ENCODE measurements at places on chromosomes 4 and X.

GRCh38 chrX:112941209-112941837, 100.7 kb upstream of the AMOT start:
- no peak for DNase-seq

- DNase-seq, result no peak
Measured at GRCh38 chr4:136831553-136831952, 700.7 kb downstream of the PCDH18 start.

GRCh38 chr4:185772391-185773093, 39.5 kb downstream of the SORBS2 start:
- DNase-seq, result no peak

DNA sequence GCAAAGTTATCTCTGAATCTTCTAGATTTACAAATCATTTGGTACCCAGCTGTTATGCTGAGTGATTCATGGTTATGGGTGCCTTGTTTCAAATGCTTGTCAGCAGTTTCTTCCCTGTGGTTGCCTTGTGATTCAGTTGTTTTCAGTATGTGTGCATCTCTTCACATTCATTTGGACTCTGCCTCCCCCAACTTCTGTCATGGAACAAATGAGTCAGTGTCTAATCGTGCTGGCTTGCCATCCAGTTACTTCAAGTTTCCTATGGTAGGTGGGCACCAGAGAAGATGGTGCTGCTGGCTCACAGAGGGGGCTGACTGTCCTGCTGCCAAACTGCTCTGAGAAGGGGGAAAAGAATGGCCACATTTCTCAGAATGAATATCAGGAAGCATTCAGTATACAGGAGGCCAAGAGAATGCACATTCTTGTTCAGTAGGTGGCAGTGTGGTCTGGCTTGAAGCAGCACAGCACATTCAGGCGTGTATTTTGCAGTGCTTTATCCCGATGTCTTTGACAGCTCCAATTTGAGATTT, 260.9 kb downstream of the GLUD2 start:
- no peak for DNase-seq

GRCh38 chrX:131728295-131729145, 184.6 kb downstream of the OR13H1 start:
- DNase-seq, result peak; percentile 78

DNA sequence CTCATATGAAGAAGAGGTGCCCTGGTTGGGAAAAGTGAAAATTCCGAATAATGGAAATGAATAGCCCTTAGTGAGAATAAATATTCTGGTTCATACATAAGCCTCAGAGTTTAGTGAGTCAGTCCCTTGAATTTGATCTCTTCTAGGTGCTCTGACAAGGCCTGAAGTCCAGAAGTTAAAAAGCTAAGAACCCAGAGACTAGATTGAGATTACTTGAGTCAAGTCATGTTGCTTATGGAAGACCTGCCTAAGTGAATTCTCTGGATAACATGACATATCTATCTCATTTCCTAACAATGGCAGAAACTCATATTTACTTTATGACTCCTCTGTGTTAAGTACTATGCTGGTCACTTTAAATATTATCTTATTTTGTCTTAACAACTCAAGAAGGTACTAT, 10.5 kb upstream of the PRSS48 start:
- DNase-seq, result no peak

- DNase-seq, result no peak
Measured at GRCh38 chr4:7187691-7188090, 4.6 kb upstream of the SORCS2 start.

- no peak for DNase-seq
Measured at GRCh38 chrX:133175162-133175561, 43.0 kb downstream of the TFDP3 start.

DNA sequence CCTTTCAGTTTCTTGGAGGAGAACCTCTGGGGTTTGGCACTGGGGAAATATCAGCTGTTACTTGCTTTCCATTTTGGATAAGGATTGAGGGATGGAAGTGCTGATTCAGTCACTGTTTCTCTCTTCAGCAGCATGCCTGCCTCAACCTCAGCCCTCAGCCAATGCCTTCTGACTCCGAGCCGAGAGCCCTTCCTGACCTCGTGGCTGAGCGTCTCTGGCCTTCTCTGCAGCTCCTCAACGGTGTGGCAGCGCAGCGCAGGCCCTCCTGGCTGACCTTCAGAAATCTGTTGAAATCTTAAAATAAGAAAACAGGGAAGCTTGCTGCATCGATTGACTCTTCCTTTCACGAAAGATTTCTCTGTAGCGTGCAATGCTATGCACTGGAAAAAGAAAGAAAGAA, 434.3 kb upstream of the FAT1 start:
- no peak for DNase-seq

DNA sequence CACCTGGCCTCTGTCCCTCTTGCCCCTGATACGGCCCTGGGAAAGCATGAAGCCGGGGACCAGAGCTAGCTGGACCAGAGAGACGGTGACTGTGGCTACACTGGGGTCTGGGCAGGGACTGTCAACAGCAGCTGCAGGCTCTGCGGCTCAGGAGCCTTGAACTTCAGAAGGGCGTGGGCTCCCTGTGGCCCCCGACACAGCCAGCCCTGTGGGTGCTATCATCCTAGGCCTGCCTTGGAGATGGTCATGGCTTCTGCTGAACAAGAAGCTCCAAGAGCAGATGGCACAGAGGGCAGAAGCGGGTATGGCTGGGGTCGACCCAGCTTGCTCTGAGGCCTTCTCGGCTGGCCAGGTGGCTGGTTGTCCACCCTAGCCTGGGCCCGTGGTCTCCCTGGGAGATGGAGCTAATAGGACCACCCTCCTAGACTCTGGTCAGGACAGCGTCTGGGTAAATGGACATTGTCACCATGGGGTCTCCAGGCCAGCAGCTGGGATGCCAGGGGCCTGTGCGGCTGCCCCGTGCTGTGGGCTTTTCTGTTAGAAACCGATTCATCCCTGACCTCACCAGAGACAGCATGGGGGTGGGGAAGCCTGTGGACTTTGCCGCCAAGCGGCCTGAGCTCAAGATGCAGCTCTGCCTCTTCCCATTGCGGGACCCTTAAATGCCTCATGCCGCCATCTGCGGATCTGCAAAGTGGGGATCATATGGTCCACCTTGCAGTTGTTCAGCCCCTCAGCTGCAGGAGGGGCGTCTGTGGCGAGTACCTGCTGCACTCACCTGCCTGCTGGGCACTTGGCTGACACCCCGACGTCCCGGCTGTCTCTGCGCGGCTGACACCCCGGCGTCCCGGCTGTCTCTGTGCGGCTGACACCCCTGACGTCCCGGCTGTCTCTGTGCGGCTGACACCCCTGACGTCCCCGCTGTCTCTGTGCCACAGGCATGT, 21.1 kb downstream of the CPZ start:
- DNase-seq, result no peak

- no peak for DNase-seq
Measured at GRCh38 chrX:153688911-153689590, 1.3 kb downstream of the SLC6A8 start.

DNA sequence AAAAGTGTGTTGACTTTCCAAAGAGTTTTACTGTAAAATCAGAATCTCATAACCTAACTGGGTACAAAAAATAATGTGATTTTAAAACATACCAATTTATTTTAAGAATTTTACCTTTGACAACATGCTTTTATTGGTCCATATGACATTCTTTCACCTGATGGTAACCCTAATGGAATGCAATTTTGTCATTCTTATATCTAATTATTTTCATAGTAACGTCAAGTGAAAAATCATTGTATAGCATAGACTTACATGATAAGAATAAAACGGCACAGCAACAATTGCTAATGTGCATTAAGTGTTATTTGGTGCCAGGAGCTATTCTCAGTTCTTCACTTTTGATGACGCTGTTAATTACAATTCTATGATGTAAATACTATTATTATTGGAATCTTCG, 13.6 kb downstream of the UNC5C start:
- DNase-seq, result no peak

DNA sequence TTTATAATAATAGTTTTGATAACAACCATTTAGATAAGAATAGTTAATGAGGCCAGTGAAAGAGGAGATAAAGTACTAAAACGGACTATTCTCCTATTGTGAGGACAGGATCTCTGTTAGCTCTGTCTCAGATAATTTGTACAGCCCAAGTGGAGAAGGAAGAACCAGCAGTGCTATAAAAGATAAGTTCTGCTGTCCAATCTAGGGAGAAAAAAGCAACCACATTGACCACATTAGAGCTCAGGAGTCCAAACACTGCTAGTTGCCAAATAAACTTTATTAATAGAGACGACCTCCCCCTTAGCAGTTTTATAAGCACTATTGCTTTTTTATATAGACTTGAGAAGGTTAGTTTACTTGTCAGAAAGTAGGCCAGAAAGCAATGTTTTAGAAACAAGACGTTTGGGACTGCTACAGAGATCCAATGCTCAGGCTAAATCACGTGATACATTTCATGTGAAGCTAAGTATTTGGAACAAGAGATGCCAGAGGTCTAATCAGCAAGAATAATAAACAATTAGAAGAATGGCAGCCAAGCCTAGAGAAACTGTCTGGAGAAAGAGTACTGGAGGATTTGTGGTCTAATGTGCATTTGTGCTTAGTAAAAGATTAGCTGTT, 15.9 kb downstream of the IL15 start:
- DNase-seq, result no peak

GRCh38 chrX:132393485-132393884, 95.4 kb downstream of the MBNL3 start:
- no peak for DNase-seq

DNA sequence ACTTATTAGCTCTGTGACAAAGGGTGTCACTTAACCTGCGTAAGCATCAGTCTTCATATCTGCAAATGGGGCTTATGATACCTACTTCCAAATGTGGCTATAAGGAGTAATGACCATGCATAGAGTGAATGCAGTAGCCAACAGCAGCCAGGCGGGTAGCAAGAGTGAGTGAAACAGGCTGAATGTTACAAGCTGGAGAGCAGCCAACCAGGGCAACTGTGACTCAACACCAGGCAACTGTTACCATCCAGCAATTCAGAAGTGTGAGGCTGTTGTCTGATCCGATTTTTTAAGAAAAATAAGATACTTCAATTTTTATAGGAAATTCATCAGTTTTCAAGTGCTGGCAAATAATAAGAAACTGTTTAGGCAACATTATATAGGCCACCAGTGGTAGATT, 270.2 kb upstream of the TAPT1 start:
- DNase-seq, result no peak

- DNase-seq, result no peak
Measured at GRCh38 chr4:153877898-153878297, 89.0 kb upstream of the SFRP2 start.

GRCh38 chrX:19593690-19594089, 78.4 kb upstream of the MAP3K15 start:
- DNase-seq, result no peak

DNA sequence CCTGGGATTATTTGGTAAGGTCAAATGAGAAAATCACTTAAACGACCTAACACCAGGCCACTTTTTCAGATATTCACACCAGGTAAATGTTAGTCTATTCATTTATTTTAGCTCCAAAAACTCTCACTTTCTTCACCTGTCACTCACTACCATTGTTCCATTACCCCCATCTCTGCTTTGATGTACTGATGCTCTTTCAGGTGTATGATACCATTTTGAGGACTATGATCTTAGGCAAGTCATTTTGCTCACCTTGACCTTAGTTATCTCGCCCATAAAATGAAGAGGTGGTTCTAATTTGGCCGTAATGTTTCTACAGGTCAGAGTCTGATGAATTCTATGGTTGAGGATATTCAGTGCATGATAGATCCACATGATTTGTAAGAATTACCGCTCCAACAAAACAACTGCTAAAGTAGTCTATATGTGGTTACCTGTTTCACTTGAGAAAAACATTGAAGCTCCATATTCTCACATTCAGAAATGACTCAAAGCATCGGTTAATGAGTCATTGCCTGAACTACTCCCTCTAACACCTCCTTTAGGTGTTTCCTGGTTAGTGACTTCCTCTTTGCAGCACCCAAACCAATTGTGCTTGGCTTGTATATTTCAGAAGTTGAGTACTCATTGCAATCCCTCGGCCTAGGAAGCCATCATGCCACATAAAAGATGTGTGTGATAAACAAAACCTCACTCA, 4.5 kb downstream of the DTHD1 start:
- DNase-seq, result peak; percentile 32

- DNase-seq, result no peak
Measured at GRCh38 chr4:52143815-52144214, 92.7 kb downstream of the SPATA18 start.

GRCh38 chrX:45515262-45516215, 314.9 kb upstream of the DIPK2B start:
- DNase-seq, result peak; percentile 18

DNA sequence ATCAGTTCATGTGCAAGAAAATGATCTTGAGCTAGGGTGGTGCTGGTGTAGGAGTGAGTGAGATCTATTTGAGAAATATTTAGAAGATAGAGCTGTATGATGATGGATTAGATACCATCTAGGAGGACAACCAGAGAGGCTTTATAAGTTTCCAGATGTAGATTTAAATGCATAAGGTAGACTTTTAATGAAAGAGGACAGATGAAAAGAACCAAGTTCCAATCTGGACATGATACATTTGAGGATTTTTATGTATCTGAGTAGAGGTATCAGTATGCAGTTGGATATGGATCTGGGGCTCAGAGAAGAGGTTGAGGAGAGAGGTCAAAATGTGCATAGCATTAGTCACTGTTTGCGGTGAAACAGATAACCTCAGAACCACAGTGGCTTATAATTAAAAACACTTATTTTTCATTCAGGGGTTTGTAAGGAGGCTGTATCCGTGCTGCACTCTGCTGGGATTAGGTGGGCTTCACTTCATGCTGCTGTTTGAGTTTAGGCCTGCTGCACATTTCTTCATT, 348.7 kb downstream of the BMPR1B start:
- no peak for DNase-seq

DNA sequence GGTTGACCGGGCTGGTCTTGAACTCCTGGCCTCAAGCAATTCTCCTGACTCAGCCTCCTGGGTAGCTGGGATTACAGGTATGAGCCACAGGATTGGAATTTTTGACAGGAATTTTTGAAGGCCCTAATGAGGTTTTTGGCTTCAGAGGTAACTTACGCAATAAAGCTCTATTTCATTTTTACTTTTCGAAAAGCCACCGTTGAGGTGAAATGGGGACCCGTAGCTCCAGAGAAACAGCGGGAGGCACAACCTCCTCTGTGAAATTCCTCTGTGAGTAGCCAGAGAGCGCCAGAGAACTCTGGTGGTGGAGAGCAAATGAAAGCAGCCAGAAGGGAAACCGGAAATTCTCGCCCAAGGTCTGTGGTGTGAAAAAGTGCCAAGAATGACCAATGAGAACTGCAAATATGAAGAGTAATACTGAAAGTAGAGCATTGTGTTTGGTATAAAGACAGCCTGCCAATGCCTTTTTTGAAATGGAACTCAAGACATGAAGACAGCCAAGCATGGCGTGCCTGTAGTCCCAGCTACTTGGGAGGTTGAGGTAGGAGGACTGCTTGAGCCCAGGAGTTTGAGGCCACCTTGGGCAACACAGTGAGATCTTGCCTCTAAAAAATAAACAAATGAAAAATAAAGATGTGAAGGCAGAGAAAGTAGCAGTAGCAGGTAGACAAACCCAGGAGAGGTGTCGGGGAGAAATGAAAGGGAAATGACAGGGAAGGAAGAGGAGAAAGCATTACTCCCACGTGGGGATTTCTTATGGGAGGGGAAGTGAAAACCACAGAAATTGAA, 33.0 kb upstream of the TMEM131L start:
- peak; percentile 48 for DNase-seq

- no peak for DNase-seq
Measured at GRCh38 chr4:169854090-169854489, 96.3 kb upstream of the HPF1 start.

GRCh38 chr4:182015893-182016292, 227.3 kb upstream of the TENM3 start:
- no peak for DNase-seq
